ENCODE measurements at places on chromosomes 12 and 14.

- DNase-seq: peak; percentile 9
Observed at GRCh38 chr12:110039085-110039807, 9.1 kb downstream of the C12orf76 start.

DNA sequence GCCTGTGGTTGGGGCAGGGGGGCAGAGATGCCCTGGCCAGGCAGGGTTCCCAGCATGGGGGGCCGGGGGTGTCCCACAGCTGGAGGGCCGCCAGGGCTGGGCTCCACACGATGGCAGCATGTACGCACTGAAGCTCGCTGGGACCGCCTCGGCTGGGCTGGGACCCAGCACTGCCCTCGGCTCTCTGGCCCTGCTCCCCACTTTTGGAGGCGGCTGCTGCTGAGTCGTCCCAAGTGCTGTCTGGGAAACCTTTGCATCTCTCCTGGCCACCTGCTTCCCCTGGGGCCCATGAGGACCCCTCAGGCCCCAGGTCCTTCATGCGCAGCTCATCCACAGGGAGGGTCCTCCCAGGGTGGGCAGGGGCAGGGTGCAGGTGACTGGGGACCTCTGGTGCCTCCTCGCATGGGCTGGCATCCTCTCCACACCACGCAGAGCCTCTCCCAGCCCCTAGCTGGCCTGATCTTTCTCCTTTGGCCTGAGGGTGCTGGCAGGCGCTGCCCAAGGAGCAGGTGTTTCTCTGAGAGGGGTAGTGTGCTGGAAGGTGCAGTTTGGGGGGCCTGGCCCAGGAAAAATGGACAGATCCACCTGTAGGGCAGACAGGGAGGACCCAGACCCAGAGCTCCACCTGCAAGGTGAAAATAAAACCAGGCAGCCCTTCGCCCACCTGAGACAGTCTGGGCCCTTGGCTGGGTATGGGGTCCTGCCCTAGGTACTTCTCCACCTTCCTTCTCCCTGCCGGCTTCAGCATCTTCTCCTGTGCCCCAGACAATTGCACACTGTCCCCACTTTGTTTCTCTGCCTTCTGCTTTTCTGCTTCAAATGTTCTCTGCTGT lies 46.9 kb downstream of the DLK1 start:
- no peak for DNase-seq

- DNase-seq: no peak
Observed at GRCh38 chr12:75121036-75121705, 88.5 kb downstream of the KCNC2 start.

- no peak for DNase-seq
Observed at GRCh38 chr12:29082522-29082921, 66.6 kb upstream of the FAR2 start.

GRCh38 chr14:93056166-93056839 lies 59.4 kb downstream of the ITPK1 start:
- no peak for DNase-seq

- DNase-seq: no peak
Observed at GRCh38 chr12:87661786-87662377, 367.3 kb downstream of the C12orf50 start.

- no peak for DNase-seq
Observed at GRCh38 chr12:20822415-20822814, 11.9 kb downstream of the SLCO1B3 start.

GRCh38 chr12:3523058-3523457 lies 32.1 kb downstream of the PRMT8 start:
- DNase-seq: no peak

DNA sequence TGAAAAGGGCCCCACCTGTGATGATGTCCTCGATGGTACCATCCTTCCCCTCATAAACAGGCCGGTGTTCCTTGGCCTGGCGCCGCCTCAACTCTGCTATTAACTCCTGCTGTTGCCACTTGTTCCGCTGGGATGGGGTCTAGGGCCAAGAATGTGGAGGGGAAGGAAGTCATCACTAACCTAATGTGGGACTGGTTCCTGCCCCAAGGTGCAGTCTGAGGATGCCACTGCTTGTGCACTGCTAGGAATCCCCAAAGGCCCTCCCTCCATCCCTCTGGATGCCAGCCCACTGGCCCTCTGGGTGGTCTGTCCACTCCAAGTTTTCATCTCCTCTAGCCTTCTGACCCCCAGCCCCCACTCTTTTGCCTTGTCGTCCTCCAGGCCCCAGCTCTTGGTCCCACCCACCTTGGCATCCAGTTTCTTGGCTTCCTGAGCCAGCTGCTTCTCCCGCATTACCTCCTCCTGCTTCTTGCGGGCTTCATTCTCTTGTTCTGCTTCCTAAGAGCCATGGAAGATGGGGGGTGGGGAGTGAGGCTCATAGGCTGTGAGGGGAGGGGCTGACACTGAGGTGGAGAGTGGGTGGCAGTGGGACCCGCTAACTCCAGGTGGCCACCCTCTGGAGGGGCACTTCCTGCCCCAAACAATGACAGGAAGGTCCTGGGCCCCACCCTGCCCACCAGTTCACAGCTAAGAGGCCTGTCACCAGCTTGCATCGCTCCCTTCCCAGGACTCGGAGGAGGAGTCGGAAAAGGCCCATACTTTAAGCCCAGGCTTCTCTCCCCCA lies 23.7 kb downstream of the PRPF40B start:
- DNase-seq: no peak

DNA sequence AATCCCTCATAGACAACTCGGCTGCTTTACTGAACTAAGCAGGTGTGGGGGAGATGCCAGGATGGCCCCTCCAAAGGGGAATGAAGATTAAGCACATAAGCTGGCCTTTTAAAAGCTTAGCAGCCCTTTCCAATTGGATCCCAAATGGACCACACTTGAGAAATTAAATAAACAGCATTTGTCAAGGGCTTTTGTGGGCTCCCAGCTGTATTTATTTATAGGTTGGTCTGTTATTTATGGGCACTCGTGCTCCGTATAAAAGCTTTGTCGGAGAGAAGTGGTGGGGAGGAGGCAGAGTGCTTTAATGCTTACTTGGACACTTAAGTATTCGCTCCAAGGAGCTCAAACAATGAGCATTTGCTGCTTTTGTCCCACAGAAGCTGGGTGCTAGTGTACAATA lies 580.2 kb downstream of the MED13L start:
- DNase-seq: no peak

- DNase-seq: no peak
Observed at GRCh38 chr14:74418031-74418430, 8.0 kb downstream of the SYNDIG1L start.

GRCh38 chr12:103442182-103442555 lies 53.6 kb downstream of the C12orf42 start:
- DNase-seq: no peak

DNA sequence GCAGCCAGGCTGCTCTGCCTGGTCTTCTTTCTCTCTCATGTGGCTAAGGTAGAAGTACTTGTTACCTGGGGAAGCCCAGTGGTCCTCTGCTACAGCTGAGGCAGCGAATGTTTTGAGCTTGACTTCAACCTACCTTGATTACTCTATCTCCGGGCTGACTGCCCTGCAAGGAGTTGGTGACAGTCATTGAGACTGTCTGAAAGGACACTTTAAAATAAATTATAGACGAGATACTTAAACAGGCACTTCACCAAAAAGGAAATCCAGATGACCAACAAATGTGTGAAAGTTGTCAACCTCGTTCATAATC lies 474 bp upstream of the CIT start:
- DNase-seq: no peak

DNA sequence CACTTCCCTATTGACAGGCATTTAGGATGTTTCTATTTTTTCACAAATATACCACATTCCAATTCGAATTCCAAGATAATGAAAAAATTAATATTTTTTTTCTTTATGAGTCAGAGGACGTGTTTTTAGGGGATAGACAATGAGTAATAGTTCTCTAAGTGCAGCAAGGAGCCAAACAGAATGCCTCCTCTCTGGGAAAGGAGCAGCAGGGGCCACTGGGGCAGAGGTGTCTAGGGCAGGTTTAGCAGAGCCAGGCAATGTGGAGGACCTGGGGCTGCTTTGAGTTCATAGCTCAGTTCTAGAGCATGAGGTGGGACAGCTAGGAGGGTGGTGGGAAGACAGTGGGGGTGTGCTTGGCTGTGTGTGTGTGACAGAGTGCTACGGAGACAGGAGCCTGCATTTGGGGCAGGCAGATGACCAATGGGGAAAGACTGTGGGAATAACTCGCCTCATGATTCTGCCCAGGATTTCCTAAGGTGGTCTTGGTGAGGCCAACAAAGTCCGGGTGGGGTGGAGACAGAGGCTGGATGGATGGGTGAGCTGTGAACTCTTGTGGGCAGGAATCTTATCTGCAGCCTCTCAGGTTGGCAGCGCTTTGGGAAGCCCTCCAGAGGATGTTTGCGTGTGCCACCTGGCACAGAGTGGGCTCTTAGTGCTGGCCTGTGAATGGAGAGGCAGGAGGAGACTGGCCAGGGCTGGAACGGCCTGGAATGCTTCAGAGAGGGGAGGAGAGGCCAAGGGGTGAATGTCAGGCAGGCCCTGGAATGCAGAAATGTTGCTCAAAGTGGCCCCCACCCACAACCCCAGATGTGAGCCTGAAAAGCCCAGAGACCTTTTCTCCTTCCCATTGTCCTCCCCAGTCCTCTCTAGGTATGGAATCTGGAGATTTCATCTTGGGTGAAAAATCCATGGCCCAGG lies 2.4 kb upstream of the KRT7 start:
- DNase-seq: no peak

DNA sequence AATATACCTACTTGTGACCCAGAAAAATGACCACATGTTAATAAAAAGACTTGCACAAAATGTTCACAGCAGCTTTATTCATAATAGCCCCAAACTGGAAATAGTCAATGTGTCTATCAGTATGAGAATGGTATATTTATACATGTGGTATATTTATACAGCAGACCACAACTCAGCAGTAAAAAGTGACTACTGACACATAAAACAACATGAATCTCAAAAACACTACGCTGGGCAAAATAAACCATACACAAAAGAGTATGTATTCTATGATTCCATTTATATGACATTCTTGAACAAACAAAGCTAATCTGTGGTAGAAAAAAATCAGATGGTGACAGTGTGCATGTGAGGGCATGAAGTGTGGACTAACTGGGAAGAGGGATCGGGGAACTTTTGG lies 35.1 kb downstream of the ARF6 start:
- no peak for DNase-seq

DNA sequence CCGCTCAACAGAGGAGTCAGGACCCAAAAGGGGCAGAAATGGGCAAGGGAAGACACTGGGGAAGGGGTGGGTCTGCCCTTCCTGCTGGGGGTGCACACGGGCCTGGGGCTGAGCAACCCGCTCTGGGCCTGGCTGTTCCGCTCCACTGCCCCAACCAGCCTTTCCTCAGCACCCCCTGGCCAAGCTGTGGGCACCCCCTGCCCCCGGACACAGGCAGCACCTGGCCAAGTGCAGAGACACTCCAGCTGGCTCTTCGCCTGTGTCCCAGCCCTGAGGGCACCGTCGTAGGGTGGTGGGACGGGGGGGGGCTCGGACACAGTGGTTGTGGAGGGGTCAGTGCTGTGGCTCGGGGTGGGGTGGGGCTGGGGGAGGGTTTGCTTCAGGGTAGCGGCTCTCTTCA lies 10.3 kb downstream of the PACS2 start:
- no peak for DNase-seq

DNA sequence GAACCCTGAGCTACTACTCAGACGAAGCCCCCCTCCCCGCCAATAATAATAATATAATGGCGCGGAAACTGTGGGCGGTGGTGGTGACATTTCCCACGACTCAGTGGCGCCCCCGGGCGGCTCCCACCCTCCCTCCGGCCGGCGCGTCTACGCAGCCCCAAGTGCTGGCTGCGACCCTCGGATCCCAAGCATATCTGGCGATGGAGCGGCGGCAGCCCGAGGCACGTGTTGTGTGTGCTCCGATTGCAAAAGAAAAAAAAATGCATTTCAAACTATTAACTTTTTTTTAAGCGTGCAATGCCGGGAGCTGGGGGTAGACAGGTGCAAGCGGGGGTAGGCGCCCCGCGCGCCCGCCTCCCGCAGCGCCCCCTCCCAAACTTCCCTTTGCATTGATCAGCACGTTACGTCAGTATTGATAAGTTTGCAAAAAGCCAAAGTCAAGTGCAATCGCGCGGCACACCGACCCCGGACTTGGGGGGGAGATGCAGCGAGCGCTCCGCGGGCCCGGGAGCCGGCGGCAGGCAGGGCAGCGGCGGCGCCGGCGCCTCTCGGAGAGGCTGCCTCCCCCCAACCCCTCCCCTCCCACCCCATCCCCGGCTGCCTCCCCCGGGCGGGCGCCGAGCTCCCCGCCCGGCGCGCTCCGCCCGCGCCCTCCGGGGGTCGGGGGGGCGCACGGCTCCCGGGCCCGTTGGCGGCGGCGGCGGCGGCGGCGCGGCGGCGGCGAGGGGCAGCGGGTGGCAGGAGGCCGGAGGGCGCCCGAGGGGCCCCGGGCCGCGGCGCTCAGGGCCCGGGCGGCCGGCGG lies 113.1 kb upstream of the MYL2 start:
- no peak for DNase-seq

DNA sequence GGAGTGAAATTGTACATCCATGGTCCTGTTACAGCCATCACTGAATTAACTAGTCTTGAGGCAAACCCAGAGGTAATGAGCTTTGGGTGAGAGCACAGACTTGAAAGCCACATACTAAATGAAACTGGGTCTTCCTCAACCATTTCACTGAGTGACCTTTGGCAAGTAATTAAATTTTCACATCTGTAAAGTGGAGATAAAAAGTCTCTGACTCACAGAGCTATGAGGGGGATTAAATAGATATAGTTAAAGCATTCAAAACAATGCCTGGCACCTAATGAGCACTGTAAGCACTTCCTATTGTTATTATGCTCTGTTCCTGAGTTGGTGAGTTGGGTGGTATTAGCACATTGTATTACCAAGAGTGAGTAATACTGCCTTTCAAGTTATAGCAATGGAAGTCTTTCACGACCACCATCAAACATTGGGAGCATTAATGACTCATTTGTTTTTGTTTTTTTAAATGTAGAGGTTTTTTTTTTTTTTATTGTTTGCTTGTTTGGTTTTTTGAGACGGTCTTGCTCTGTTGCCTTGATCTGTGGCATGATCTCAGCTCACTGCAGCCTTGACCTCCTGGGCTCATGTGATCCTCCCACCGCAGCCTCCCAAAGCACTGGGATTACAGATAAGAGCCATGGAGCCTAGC lies 12.5 kb upstream of the STRN3 start:
- DNase-seq: no peak

DNA sequence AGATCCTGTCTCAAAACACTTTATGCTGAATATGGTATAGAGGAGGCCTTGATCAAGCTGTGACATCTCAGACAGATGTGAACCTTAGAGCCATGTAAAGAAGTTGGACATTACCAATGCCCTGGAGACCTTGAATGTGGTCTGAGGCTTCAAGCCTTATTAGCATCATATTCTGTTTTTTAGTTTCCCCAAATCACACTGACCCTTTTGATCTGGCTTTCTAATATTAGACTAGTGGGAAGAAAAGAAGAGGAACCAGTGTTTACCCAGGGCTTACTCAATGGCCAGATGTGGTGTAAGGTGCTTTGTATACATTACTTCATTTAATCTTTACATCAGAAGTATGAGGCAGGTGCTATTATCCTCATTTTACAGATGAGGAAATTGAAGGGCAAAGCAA lies 10.6 kb upstream of the TBPL2 start:
- DNase-seq: no peak

All from stimulated activated CD4-positive, alpha-beta T cell treated with anti-CD3 and anti-CD28 coated beads, TNF-alpha, amount 100 ng/mL, for 4 hours (primary cell).